ENCODE measurements at places on chromosomes 7 and 10. TPM values are rescaled to one million over a fixed set of nuclear protein-coding genes. Genes with fewer than 3 reads are reported as not detected.

MUC3A gene
- total RNA-seq = not detected

C10orf53 gene
- not detected for total RNA-seq

CABCOCO1 gene
- not detected for total RNA-seq

- no peak for DNase-seq
Measured at GRCh38 chr7:115940460-115941060, 90.0 kb downstream of the TFEC start.

- no peak for DNase-seq
Measured at GRCh38 chr10:63713191-63714144, 192.3 kb downstream of the REEP3 start.

- DNase-seq = no peak
Measured at GRCh38 chr10:28892818-28893547, 215.7 kb downstream of the BAMBI start.

GRCh38 chr7:2667843-2668242 is 20.2 kb upstream of the AMZ1 start:
- no peak for DNase-seq

- DNase-seq = no peak
Measured at GRCh38 chr7:22581099-22581498, 81.1 kb upstream of the STEAP1B start.

DNA sequence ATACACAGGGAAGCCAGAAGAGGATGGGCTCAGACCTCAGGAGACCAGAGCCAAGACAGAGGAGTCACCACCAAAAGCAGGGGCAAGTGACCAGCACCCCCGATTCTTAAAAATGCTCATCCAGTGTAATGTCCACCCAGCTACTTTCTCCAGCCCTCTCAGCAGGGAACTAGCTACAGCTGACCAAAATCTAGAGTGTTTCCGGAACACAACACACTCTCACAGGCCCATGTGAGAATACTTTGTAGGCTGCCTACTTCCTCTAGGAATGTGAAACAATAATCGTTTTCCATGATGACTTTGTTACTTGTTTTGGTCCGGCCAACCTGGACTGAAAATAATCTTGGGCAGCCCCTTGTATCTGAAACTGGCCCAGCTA is 14.5 kb downstream of the PSAP start:
- no peak for DNase-seq

GRCh38 chr10:86187499-86188239 is 178.9 kb downstream of the GRID1 start:
- DNase-seq = no peak

GRCh38 chr7:138618933-138619332 is 82.2 kb downstream of the SVOPL start:
- no peak for DNase-seq

- no peak for DNase-seq
Measured at GRCh38 chr10:37535459-37536246, 321.8 kb downstream of the ZNF248 start.
